ENCODE measurements at places on chromosomes 3 and 15. TPM values are rescaled to one million over a fixed set of nuclear protein-coding genes. Genes with fewer than 3 reads are reported as not detected.

MYO5C gene
- 0.50 TPM for total RNA-seq

GCNT3 gene
- total RNA-seq = not detected

CA12 gene
- 93.6 TPM for total RNA-seq

GREM1 gene
- total RNA-seq = under 0.01 TPM

STARD9 gene
- total RNA-seq = 2.2 TPM

ITGA11 gene
- 43.8 TPM for total RNA-seq

ZNF80 gene
- total RNA-seq = not detected

COL6A5 gene
- not detected for total RNA-seq

ZPLD1 gene
- total RNA-seq = 0.26 TPM

HIGD2B gene
- not detected for total RNA-seq

ACP3 gene
- total RNA-seq = not detected

SLC24A5 gene
- total RNA-seq = not detected

POTEB3 gene
- total RNA-seq = not detected

TM4SF18 gene
- 2.7 TPM for total RNA-seq

TLE3 gene
- total RNA-seq = 22.2 TPM
